ENCODE measurements at places on chromosomes 12 and 14.

- DNase-seq = no peak
These were observed 134.4 kb downstream of the GXYLT1 start for GRCh38 chr12:42010257-42010656.

DNA sequence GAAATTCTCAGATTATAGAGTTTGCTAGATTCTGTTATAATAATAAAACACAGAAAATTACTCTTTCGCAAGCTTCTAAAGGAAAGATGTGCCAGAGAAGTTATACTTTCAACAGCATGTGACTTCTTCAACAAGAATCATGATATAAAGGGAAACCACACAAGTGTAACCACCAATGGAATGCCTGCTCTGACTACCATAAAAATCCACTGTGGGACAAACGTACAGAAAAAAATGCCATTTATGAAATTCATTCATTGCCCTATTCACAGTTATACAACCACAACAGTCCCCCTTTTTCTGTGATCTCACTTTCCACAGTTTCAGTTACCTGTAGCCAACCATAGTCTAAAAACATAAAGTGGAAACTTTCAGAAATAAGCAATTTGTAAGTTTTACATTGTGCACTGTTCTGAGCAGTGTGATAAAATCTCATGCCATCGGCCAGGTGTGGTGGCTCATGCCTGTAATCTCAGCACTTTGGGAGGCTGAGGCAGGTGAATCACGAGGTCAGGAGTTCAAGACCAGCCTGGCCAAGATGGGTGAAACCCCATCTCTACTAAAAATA lies 3.2 kb downstream of the CATSPERB start:
- DNase-seq = no peak

GRCh38 chr14:35369701-35370191 lies 34.8 kb downstream of the NFKBIA start:
- DNase-seq = no peak

DNA sequence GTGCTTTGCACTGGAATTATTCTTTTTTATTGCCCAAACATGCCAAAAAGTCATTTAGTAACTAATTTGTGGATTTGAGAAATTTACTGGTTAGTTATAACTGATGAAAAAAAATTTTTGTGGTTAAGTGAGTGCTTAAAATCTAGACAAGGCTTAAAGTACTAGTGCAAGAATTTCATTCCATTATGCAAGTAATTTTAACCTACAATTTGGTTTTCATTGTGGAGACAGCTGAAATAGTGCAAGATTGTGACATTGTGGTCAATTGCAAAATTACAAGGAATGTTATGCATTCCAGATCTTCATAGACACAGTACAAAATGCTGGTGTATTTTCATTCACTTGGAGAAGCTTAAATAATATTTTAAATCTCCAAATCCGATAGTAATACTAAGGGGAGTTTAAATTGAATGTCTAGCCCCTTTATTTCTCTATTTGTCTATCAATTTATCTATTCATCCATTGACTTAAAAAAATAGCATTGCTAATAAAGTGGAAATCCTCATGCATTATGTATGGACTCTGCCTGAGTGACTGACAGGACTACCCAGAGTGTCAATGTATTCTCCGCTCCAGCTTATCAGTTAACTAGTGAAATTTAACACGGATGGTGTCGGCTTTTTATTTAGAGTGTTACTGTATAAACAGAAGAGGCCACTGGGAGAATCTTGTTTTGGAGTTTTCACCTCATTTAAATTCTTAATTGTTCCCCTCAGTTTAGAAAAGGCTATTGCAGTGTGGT lies 125.9 kb downstream of the ALX1 start:
- DNase-seq = no peak

- no peak for DNase-seq
These were observed 913.6 kb downstream of the GALC start for GRCh38 chr14:87079416-87079815.

- no peak for DNase-seq
These were observed 27.2 kb downstream of the JDP2 start for GRCh38 chr14:75454963-75455546.

GRCh38 chr12:53105256-53105655 lies 2.0 kb downstream of the SOAT2 start:
- no peak for DNase-seq

DNA sequence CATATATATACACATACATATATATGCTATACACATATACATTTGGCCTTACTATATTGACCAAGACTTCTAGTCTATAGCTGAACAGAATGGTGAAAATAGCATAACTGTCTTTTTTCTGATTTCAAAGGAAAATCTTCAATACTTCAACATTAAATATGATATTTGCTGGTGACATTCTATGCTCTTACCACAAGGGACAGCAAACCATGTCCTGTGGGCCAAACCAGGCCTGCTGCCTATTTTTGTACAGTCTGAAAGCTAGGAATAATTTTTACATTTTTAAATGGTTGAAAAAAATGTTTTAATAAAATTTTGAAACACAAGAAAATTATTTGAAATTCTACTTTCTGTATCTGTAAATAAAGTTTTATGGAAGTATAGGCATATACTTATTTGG lies 63.6 kb downstream of the EML5 start:
- DNase-seq = no peak

DNA sequence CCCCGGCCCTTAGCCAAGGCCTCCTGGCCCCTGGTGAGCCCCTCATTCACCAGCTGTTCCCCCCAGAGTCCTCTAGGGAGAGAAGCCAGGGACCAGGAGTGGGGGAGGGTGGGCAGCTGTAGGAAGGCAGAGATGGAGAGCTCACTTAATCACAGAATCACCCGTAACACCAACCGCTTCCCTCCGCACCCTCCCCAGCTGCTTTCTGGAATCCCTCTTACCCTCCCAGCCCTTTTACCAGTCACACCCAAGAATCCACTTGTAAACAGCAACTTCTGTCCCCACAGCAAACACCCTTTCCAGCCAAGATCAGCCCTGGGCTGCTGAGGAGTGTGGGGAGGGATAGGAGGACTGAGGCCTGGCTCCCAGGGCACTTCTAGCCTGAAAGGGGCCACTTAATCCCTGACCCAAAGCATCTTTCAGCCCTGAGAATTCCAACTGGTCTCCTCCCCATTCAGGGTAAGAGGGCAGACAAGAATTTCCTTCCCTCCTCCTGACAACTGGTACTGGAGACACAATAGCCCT lies 18.8 kb downstream of the NCKAP5L start:
- no peak for DNase-seq

- DNase-seq = no peak
These were observed 165.4 kb upstream of the LRIG3 start for GRCh38 chr12:59085690-59086089.

- DNase-seq = no peak
These were observed 59.5 kb upstream of the CHGA start for GRCh38 chr14:92863286-92864080.

DNA sequence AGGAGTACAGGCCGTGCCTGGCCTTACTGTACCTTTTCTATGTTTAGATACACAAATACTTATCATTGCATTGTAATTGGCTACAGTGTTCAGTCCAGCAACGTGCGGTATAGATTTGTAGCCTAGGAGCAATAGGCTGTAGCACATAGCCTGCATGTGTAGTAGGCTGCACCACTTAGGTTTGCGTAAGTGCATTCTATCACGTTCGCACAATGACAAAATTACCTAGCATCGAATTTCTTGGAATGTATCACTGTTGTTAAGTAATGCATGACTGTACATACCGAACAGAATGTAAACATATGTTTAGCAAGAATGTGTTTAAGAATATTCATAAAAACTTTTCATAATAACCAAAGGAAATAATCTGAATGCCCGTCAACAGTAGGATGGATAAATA lies 31.9 kb downstream of the VRTN start:
- DNase-seq = no peak

GRCh38 chr14:27049701-27050100 lies 451.9 kb upstream of the NOVA1 start:
- DNase-seq = no peak

DNA sequence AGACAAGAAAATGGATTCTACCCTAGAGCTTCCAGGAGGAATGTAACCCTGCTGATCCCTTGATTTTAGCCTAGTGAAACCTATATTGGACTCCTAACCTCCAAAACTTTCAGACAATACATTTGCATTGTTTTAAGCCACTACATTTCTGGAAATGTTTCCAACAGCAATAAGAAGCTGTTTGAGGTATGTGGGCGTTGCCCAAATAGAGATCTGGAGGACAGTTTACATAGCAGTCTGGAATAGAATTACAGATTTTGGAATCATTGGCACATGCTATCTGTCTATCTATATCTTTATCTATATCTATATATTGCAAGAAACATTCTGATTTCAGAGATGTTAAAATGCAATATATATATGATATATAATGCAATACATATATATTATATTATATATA lies 42.4 kb upstream of the EGLN3 start:
- DNase-seq = no peak

- DNase-seq = no peak
These were observed 44.0 kb downstream of the KICS2 start for GRCh38 chr12:64178122-64178521.

- DNase-seq = no peak
These were observed 18.2 kb downstream of the GLT1D1 start for GRCh38 chr12:128871516-128871892.

DNA sequence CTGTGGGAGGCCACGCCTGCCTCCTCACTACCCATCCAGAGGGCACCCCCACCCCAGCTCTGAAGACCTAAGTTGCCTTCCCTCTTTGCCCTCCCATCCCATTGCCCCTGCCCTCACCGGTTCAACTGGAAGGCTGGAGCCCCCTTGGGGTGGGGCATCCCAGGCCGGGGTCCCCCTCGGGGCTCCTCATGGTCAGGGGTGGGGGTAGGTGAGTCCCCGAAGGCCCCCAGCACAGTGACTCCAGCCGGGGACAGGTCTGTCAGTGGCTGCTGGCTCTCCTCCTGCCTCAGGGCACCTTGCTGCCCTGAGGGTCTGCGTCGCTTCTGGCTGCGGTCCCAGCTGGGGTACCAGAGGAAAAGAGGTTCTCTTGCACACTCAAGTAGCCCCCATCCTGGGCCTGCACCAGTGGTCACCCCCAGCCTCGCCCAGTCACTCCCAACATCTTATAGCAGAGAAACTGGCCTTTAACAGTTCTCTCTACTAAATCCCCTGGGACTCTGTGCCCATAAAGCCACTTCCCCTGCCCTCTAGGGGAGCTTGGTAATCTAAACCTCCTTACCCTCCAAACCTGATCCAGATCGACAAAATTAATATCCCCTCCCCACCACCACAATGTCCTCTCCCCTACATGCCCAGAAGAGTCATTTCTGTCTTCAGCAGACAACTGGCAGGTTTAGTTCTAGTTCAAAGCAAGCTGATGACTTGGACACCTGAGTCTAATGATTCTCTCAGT lies 5.1 kb downstream of the PIANP start:
- no peak for DNase-seq

GRCh38 chr12:127579446-127579845 lies 687.5 kb upstream of the TMEM132C start:
- no peak for DNase-seq

DNA sequence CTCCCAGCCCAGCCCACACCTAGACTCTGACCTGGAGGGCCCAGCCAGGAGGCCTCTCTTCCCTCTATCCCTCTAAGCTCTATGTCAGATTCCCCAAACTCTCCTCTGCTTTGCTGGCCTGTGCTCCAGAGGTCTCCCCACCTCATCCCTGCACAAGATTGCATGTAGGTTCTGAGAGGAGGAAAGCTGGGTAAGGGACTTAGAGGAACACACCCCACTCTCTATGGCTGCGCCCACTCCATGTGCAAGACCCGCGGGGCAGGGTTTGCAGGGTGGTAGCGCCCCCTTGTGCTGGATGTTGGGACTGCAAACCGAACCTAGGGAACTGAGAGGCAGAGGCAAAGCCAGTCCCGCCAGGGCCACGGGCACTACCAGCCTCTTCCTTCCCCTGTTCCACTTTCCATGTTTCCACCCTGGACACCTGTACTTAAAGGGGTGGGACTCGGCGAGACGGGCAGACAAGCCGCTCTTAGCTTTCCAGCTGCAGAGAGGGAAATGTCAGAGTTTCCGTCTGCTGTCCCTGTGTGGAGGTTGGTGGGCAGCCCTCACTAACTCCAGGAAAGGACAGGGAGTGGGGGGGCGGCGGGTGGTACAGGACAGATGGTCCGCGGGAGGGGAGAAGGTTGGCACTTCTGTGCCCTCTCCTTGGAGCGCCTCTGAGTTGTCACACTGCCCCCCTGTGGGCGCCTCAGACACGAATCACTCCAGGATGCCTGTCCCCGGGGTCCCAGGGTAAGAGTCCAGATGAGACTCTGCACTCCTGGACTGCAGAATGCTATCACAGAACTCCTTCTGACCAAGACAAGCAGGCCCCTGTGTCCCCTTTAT lies 16.8 kb downstream of the MMP14 start:
- DNase-seq = peak; percentile 73

GRCh38 chr14:68657300-68658028 lies 135.4 kb downstream of the ZFP36L1 start:
- DNase-seq = no peak

DNA sequence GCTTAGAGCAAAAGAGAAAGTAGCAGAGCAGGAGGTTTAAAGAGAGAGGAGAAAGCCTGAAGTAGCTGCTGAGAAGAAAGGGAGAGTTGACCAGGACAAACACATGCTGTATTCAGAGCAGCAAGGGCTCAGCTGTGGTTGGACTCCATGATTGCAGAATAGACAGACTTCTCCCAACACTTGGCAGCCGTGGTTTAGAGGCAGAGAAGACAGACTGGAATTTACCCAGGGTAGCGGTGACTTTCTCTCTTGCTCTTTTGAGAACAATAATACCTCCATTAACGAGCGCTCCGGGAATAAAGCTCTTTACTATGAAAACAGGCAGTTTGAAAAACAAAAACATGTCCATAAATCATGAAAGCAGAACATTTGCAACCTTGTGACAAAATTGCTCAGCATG lies 21.4 kb upstream of the IGF1 start:
- no peak for DNase-seq

DNA sequence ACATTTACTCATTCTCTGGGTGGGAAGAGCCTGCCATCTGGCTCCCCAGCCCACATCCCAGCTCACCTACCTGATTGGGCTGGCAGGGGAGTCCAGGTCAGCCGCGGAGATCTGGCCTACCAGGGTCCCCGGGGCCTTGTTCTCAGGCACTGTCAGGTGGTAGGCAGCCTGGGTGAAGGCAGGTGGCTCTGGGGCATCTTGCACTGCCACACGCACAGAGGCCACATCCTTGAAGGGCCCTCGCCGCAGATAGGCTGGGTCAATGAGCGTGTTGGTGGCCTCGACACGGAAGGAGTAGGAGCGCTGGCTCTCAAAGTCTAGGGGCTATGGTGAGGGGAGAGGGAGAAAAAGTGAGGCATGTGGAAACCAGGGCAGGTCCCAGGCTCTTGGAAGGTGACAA lies 3.9 kb downstream of the CDH24 start:
- DNase-seq = no peak

- no peak for DNase-seq
These were observed 169.8 kb downstream of the BTG1 start for GRCh38 chr12:91975891-91976290.

All from thymus (tissue), 14 donors.